ENCODE measurements at places on chromosomes 12 and 14. TPM values are rescaled to one million over a fixed set of nuclear protein-coding genes. Genes with fewer than 3 reads are reported as not detected.

The CLEC9A gene
- total RNA-seq = not detected

DNA sequence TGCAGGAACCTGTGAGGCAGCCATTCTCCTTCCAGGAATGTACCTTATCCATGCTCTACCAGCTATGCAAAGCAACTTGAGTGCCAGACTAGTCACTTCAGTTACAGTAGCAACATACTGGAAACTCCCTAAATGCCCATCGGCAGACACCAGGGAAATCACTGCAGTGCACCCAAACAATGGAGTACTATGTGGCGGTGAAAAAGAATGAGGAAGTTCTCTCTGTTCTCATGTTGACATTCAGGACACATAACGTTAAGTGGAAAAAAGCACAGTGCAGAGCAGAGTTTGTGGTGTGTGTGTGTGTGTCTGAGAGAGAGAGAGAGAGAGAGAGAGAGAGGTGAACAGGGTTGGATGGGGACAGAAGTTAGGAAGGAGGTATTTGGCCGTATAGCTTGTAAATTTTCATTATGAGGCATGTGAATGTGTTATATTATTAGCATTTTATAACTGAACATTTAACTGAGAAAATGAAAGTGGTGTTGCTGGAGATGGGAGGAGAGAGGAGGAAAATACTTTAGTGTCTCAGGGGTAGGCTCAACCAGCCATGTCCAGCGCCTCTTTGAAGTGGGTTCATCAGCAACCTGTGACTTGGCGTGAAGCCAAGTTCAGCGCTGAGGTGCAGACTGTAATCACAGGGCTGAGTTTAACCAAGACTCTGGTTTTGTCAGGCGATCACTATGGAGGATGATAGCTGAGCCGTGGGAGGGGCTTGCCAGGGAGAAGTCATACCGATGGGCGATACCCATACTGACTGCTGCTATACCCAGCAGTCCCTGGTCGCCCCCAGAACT is 17.3 kb downstream of the TNFAIP2 start:
- no peak for DNase-seq

DNA sequence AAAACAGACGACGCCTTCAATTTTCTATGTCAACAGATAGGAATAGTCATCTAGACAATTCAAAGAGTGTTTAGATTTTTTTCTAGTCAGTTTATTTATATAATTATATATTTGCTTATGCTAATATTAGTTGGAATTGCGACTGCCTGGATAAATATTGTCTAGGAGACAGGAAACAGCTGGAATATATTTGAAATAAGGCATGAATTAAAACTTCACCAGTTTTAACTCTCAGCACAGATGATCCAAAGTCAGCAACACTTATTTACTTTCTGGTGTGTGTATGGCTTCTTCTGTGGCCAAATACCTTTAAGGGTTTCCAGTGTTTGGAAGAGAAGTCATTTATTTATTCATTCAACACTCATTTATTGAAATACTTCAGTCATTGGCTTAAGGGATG is 1215.4 kb upstream of the USP15 start:
- DNase-seq = no peak

DNA sequence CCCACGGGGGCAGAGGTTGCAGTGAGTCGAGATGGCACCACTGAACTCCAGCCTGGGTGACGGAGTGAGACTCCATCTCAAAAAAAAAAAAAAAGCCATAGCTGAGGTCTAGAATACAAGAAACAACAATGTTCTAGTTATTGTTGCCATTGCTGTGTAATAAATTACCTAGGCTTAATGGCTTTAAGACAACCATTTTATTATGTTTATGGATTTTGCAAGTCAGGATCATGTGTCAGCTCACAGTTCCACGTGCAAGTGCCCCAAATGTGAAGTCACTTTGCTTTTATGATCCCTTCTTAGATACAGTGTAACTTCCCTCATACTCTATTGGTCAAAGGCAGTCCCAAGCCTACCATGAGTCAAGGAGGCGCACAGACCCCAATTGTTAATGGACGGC is 49.5 kb upstream of the RIC8B start:
- DNase-seq = no peak

GRCh38 chr12:131535779-131536178 is 175.1 kb upstream of the SFSWAP start:
- no peak for DNase-seq

DNA sequence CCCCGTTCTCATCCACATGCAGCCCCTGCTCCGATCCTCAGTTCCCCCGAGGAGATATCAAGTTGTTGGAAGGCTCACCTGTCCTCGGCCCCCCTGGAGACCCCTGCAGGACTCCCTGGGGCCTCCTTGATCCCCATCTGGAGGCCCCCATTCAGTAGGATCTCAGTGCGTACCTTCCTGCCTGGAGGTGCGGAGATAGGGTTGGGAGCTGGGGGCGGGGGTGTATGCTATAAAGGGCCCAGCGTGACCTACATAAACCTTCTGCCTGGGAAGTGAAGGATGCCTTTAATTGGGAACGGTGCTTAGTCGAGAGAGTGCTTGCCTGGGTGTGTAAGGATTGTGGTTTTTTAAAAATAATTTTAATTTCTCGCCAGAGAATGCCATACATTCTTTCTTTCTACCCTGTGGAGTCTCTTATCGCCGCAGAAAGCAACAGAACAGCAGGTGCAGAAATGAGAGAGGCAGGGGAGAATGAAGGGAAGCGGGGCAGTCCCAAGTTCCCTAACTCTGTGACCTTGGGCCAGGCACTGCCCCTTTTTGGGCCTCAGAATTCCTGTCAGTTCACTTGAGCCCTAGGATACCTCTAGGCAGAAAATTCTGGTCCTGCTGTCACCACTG is 153.7 kb downstream of the TSPAN9 start:
- DNase-seq = no peak

DNA sequence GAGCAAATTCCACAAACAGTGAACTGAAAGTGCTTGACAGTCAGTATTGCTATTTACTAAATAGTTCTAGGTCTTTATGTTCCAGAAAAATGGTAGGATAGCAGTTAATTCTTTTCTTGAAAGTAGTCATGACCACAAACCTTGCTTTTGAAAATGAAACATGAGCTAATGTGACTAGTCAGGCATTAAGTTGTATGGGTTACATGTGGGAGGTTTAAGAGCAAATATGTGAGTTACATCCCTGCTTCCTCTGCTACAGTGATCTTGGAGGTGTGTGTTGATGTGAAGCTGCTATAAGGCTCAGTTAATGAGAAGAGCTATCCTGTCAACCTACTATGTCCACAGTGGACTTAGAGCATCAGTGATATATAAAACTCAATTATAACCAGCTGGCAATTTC is 741.6 kb downstream of the FSCB start:
- no peak for DNase-seq

GRCh38 chr14:27243365-27243764 is 645.5 kb upstream of the NOVA1 start:
- no peak for DNase-seq

The ESR2 gene
- total RNA-seq = 0.19 TPM

GRCh38 chr14:61553730-61554641 is 141.3 kb upstream of the HIF1A start:
- no peak for DNase-seq

GRCh38 chr12:70227911-70228310 is 15.3 kb upstream of the CNOT2 start:
- DNase-seq = no peak

GRCh38 chr12:45435945-45436710 is 220.2 kb downstream of the ANO6 start:
- no peak for DNase-seq

- DNase-seq = no peak
These were observed 323.4 kb downstream of the VRK1 start for GRCh38 chr14:97120611-97121031.

The OTX2 gene
- total RNA-seq = 0.22 TPM

The LRFN5 gene
- total RNA-seq = 4.6 TPM

GRCh38 chr12:67348683-67349082 is 79.5 kb downstream of the CAND1 start:
- DNase-seq = no peak

DNA sequence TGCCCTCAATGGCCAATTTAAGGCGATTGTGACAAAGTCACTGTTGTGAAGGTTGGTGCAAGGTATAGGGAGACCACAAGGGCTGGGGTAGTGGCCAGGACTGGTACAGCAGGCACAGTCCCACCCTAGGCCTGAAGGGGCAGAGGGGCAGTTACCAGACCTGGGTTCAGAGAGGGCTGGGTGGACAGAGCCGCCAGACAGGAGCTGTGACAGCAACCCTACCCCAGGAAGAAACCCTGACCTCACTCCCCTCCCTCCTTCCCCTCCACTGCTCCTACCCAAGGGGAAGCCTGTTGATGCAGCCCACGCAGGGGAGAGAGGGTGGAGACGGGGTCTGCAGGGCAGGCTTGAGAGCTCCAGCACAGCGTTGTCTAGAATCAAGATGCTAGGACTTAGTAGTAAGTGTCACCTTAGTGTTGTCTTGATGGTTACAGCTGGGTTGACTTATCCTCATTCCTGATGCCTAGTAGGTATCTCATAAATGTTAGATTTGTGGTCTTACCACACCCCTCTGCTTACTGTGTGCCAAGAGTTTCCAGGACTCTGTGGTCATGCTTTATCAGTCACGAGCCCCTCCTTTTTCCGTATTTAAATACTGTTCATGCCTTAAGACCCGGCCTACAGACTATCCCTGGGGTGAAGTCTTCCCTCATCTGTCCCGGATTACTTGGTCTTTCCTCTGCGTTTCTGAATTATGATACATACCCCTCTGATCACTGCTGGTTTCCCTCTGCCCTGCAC is 14.4 kb downstream of the EML1 start:
- no peak for DNase-seq

The SDSL gene
- 4.5 TPM for total RNA-seq

DNA sequence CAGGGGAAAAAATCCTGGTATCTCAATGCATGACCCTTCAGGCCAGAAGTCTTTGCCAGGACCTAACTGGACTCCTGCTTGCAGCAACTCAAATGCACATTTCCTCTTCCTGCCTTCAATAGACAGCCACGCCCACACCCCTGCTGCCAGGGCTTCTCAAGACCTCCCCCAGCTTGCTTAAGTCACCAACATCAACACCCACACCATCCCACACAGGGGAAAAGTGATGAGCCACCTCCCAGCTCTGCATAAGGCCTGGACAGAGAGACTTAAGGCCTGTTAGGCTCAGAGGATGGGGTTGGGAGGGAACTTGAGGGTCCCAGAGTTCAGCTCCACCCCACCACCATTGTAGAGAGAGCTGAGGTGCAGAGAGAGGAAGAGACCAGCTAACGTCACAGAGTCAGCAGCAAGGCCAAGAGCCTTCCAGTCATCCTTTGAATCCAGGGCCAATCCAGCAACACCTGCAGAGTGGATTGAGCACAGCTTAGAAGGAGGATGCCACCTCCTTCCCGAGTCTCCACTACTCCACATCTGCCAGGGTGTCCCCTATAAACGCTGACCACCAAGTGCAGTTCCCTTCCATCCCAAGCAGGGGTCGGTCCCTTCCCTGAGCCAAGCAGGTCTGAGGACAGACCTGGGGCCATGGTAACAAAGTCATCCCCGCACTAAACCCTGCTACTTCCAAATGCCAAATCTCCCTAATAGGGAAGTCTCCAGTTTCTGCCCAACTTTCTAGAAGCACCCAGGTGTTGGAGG is 50.0 kb downstream of the KDM2B start:
- no peak for DNase-seq

GRCh38 chr12:79532907-79533288 is 157.9 kb downstream of the PAWR start:
- DNase-seq = no peak

DNA sequence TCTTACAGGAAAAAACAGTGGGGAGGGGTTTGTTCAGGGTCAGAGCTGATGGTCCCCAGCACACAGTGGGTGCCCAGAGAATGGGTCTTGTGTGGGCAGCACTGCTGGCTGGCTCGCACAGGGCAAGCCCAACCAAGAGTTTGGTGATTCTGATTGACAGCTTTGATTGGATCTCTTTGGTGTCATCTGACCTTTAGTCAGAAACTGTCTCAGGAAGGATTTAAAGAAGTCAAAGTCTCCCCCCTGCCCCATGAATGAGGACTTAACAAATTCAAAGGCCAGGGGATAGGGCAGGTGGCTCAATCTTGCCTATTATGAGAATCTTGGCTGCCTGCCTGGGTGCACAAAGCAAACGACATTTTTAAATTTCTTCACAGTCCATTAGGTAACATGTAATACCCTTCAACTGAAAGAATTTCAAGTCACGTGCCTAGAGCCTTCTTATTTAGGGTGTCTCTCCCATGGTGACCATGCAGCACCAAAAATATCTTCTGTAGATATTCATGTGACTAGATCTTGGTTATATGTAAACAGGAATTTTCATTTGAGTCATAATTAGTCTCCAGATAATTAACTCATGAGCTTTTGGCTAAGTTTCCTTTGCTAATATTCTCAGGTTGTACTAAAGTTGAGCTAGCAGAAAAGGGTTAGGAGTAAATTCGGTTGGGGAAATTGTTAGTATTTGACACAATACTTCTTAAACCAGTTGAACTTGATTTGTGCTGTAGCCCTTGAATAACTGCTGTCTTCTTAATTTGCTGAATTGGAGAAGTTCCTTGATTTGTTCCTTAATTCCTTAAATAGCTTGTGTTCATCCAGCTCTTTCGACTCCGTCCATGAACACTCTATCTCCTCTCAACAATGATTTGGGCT is 54.5 kb upstream of the HECTD1 start:
- no peak for DNase-seq

The GSC gene
- total RNA-seq = 16.2 TPM

The GPR84 gene
- total RNA-seq = not detected

The SRRM4 gene
- total RNA-seq = 1.4 TPM

DNA sequence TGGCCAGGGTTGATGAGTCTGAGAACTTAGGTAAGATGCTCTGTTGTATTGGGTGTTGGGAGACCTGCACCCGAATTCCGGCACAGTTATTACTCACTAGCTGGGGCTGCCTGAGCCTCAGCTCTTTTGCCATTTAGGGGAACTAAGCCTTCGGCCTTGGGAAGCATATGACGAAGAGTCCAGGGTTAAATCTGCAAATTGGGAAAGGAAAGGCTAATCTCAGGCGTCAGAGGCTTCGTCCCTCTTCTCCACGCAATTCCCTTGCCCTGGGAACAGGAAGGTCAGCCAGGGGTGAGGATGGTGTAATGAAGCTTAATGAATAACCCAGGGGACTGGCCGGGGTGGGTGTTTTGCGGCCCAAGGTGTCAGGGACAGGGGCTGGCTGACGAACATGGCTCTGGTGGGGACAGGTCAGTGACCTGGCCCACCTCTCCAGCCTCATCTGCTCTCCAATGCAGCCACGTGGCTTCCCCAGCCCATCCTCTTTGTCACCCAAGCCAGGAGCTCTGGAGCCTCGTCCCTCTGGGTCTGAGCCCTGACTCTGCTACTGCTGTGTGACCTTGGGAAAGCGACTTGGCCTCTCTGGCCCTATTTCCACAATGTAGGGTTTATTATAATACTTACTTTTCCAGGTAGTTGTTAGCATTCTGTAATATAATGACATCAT is 3.8 kb upstream of the SDSL start:
- DNase-seq = no peak

- no peak for DNase-seq
These were observed 168.0 kb downstream of the TMTC3 start for GRCh38 chr12:88310069-88310468.

- no peak for DNase-seq
These were observed 130.8 kb upstream of the CNTN1 start for GRCh38 chr12:40561395-40561966.

The C12orf75 gene
- total RNA-seq = 43.1 TPM

DNA sequence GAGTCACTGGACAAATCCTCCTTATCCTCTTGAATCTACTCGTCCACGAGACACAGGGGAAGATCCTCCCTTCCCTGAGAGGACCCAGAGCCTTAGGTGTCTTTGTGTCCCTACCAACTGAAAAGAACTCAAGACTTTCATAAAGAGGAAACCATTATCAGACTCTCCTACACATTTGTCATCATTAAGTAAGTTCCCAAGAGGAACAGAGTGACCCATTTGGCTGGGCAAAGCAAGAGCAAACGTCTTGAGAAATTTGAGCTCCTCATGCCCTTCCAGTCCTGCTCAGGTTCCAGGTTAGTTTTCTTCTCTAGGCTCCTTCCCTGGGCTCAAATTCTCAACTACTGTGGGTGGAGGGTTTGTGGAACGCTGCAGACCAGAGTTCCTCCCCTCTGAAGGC is 5.7 kb downstream of the MLF2 start:
- DNase-seq = no peak

All from type B pancreatic cell (in vitro differentiated cells).